ENCODE measurements at places on chromosomes 3 and 15.

- DNase-seq, result no peak
Measured at GRCh38 chr3:44339181-44340057, 853 bp downstream of the TCAIM start.

DNA sequence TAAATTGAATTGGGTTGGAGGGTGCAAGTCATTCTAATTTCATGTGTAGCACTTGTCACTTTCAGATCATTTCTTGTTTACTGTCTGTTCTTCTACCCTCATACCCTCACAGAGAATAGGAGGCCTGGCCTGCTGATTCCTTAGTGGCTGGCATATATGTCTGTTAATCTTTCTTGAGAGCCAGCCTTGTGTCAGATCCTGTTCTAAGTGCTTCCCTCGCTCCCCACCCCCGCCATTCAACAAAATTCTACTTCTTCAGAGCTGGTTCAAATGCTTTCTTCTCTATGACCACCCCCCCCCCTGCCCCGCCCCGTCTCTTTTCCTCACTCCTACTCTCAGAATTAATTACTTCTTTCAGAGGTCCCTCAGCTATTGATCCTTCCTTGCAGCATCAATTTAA lies 1.5 kb upstream of the U2SURP start:
- DNase-seq, result no peak

GRCh38 chr15:100265641-100266035 lies 76.1 kb downstream of the ADAMTS17 start:
- no peak for DNase-seq

- no peak for DNase-seq
Measured at GRCh38 chr3:178172121-178172520, 364.1 kb upstream of the KCNMB2 start.

DNA sequence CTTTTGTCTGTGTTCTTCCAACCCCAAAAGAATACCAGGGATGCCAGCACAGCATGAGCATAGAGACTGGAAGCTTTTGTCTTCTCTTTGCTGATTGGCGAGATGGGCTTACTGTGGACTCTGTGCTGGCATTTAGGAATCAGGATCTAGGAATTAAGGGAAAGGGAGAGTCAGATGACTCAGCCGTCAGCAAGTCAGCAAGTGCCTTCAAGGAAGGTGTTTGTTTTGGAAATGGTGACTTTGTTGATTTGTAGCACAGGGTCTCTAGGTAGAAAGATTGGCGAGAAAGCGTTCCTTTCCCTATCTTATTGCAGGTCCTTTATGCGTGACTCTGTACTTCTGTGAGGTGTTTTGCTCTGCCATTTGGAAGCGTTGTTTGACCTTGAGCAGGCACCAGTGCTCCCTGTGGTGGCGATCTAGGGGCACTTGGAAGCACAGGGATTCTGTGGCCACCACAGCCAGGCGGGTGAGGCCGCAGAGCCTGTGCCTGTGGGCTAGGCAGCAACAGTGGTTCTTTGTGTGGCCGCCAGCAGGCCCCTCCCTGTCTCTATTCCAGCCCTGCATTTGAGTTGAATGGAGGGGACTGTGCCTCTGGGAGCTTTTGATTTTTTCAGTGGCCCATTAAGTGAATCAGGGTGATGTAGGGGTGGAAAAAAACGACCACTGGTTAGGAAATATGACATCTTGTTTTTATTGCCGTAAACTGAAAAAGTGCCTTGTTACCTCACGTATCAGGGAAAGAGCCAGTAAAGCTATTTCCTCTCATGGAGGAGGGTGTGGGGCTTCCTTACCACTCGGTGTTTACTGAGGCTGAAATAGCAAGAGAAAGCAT lies 19.0 kb downstream of the FAN1 start:
- DNase-seq, result no peak

GRCh38 chr15:73022161-73022560 lies 30.1 kb upstream of the NEO1 start:
- DNase-seq, result no peak

DNA sequence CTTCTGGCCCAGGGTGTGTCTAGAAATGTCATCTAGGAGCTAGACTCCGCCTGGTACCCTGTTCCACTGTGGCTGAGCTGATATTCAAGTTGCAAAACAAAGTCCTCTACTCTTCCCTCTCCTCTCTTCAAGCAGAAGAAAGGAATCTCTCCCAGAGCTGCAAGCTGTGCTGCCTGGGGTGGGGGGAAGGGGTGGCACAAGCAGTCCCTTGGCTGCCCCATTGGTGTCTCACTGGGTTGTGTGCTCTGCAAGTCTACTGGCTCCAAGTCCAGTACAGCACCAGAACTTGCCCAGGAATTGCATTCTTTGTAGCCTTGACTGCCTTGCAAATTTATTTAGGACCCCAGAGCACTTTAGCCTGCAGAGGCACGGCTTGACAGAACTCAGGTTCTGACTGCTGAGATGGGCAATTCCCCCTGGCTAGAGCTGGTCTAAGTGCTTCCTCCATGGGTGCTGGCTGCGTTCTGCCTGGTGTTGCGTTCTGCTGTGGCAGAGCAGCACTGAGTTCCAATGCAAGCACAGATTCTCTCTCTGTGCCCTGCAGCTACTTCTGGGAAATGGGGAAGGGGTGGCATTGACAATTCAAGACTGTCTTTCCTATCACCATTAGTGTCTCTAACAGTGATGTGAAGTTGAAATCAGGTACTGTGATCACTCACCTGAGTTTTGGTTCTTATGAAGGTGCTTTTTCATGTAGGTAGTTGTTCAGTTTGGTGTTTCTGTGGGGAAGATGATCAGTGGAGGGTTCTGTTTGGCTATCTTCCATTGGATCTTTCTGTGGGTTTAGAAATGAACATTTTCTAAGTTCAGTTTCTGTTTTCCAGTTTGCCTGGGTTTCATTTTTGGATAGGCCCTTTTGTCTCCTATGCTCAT lies 39.5 kb downstream of the OXSR1 start:
- no peak for DNase-seq

DNA sequence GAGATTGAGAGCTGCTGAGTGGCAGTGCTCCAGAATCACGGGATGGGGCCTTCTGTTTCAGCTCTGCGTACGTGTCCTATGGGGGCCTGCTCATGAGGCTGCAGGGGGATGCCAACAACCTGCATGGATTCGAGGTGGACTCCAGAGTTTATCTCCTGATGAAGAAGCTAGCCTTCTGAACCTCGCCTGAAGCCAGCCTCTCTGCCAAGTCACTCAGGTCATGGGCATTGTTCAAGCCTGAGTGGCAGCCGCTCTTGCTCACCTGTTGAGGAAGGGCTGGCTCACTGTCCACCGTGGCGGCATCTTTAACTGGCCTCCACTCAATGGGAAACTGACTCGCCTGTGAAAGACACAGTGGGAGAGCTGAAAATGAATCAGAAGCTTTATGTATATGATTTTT lies 6.6 kb downstream of the POLR2H start:
- no peak for DNase-seq

- no peak for DNase-seq
Measured at GRCh38 chr3:95926904-95927501, 887.4 kb upstream of the EPHA6 start.

GRCh38 chr3:184694716-184695115 lies 17.1 kb downstream of the MAGEF1 start:
- no peak for DNase-seq

- no peak for DNase-seq
Measured at GRCh38 chr15:70466305-70466704, 297.1 kb downstream of the UACA start.

DNA sequence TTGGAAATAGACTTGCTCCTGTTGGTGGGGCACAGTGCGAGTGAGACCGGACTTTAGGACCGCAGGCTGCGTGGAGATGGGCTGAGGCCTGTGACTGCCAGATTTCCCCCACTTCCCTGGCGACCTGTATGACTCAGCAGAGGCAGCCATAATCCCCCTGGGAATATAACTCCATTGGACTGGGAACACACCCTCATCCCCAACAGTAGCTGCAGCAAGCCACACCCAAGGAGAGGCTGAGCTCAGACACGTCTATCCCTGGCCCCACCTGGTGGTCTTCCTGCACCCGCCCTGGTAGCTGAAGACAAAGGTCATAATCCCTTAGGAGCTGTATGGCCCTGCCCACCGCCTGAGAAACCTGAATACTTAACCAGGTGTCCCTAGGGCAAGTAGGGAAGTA lies 42.6 kb downstream of the DZIP1L start:
- no peak for DNase-seq

- DNase-seq, result no peak
Measured at GRCh38 chr3:197487911-197488391, 67.8 kb downstream of the BDH1 start.

DNA sequence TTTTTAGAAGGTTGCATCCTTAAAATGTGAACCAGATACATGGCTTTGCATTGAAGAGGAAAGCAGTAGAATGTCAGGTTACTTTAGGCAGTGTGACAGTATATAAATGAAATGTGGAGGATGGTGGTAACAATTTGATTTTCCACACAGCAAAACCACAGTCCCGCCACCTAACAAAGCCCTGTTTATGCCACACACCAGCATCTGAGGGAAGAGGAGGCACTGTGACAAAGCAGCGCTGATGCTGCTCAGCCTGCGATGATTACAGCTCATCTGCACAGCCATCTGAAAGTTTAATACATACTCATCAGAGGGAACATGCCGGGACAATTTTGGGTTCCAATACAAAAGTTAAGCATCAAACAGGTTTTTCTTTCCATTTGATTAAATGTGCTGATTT lies 8.9 kb downstream of the RNF7 start:
- no peak for DNase-seq

- DNase-seq, result no peak
Measured at GRCh38 chr15:70238917-70239316, 141.2 kb upstream of the TLE3 start.

DNA sequence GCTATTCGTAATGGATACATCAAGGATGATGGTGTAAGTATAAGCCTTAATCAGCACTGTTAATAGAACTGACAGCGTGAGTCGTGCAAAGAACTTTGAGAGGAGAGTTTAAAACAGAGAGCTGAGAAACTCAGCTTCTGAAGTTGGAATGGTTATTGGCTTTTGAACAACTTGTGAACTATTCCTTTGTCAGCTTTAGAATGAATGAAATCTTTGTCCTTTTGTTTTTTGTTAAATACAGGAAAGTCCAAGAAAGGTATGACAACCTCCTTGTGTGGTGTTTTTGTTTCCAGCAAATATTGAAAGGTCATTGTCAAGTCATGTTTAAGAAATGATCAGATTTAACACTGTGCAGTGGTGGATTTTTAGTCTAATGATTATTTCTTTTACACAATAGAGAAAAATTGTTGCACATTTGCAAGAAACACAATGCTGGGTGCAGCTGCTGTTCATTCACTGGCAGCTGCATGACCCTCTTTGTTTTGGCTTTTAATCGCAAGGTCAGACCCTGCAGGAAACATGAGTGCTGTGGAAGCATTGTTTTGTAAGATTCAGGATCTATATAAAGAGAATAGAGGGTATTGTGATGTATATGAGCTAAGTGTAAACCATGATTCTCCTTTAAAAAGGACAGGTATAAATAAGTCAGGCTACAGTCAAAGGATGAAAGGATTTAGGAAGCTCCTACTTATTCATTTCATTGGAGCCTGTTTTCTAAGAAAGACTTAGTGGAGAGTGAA lies 21.7 kb upstream of the ABHD10 start:
- no peak for DNase-seq

GRCh38 chr3:151541178-151541577 lies 80.3 kb upstream of the IGSF10 start:
- DNase-seq, result no peak

DNA sequence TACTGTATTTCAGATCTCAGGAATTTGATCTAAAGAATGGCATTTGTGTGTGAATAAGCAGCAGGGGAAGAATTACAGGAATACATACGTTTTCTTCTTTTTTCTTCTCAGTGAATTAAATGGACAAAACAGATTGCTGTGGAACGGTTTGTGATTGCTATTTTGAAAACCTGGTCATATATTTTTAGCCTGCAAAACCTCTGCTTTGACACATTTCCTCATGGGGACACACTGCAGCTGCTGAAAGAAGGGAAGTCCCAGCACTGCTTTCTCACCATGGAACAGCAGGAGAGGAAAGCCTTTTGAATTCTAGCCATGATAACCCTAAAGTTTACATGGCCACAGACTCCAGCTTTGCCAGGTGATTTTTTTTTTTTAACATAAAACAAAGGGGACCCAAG lies 315.0 kb downstream of the OXSM start:
- DNase-seq, result no peak
